Breast epithelium (tissue), 4 donors: ENCODE measurements at places on chromosomes 4 and X. TPM values are rescaled to one million over a fixed set of nuclear protein-coding genes. Genes with fewer than 3 reads are reported as not detected.

GAR1 gene
- 7.9 TPM for total RNA-seq

PITX2 gene
- 0.33 TPM for total RNA-seq

- no peak for DNase-seq
These were observed 138.9 kb downstream of the MAPK10 start for GRCh38 chr4:86221002-86221401.

GRCh38 chr4:96736352-96736889 is 896.5 kb downstream of the PDHA2 start:
- DNase-seq, result no peak

DNA sequence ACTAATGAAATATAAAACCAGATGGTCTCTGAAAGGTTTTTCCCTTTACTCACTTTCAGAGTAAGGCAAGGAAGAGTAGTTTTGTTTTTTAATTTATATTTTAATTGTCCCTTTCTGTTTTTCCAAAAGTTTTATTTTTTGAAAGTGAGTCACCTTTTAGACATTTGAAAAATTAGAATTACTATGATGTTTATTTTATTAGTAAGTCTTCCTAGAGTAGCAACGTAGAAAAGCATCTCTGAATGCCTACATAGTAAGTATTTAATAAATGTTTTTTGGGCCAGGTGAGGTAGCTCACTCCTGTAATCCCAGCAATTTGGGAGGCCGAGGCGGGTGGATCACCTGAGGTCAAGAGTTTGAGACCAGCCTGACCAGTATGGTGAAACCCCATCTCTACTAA is 51.1 kb downstream of the TET2 start:
- DNase-seq, result no peak

DNA sequence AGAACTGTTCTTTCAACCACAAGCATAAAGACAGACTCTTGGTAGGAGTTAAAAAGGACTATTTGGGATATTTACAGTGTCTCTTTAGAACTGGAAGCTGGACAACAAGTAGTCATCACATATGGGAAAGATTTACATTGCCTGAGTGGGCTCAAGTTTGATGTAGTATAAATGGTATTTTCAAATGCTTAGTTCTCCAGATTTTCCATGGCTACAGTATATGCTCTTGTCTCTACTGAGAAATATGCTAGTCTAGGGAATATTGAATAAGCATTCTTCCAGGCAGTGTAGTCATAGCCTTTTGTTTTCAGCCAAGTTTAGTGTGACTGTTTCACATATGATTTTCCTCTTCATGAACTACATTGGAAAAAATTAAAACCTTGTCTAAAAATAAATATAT is 315.6 kb downstream of the ARHGAP24 start:
- DNase-seq, result no peak
